ENCODE measurements at places on chromosomes 2 and 18.
A peak's percentile ranks its signal among the peaks of the same experiment; 100 is the strongest.

GRCh38 chr2:173659509-173659908, 304.8 kb downstream of the CDCA7 start:
- DNase-seq, result no peak

DNA sequence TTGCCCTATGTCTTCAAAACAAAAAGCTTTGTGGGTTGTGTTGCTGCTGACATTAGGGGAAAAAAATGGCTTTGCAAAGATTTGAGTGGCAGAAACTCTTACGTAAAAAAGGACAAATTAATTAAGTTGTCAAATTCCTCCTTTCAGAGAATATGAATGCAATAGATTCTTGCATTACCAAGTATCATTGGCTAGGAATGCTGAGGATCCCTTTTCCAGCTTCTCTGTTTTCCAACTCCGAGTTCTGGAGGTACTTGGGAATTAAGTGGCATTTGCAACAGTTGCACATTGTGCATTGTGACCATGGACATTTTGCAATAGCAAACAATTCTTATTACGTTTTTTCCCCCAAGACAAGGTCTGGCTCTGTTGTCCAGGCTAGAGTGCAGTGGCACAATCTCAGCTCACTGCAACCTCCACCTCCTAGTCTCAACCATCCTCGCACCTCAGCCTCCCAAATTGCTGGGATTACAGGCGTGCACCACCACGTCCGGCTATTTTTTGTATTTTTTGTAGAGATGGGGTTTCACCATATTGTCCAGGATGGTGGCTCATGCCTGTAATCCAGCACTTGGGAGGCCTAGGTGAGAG, 29.9 kb upstream of the PPP1CB start:
- no peak for DNase-seq

GRCh38 chr2:223847410-223847809, 10.0 kb upstream of the AP1S3 start:
- DNase-seq, result no peak

DNA sequence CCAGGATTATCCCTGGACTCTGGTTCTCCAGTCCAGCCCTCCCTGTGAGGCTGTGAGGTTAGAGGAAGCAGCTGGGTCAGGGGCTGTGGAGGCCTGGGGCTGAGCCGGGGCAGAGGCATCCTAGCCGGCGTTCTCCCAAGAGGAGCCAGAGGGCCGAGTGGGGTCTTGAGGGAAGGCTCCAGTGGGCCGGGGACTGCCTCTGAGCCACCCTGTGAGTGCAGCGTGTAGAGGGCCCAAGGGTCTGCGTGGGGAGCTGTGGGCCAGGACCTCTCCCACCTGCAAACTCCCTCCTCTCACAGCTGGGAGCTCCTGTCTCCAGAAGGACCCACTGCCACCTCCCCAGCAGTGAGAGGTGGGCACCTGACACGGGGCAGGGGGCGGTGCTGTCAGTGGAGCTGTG, 41.0 kb downstream of the GLI2 start:
- DNase-seq, result no peak

DNA sequence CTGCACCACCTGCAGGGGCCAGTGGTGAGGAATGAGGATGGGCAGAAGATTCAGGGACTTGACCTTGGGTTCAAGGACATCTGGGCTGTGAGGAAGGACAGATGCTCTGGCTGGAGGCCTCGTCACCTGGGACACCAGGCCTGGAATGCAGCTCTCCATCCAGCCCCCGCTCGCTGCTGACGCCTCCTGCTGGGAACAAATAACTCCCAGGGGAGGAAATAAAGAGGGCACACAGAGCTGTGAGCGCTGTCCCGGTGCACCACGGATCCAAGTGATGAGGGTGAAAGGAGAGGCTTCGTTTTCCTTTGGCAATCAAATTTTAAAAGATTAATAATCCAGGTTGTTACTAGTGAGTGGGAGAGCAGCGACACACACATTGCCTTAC, 368.0 kb upstream of the MYT1L start:
- DNase-seq, result no peak

GRCh38 chr2:1567556-1568344, 154.5 kb downstream of the TPO start:
- DNase-seq, result no peak

- DNase-seq, result no peak
Observed at GRCh38 chr2:174553811-174554493, 43.7 kb downstream of the WIPF1 start.

DNA sequence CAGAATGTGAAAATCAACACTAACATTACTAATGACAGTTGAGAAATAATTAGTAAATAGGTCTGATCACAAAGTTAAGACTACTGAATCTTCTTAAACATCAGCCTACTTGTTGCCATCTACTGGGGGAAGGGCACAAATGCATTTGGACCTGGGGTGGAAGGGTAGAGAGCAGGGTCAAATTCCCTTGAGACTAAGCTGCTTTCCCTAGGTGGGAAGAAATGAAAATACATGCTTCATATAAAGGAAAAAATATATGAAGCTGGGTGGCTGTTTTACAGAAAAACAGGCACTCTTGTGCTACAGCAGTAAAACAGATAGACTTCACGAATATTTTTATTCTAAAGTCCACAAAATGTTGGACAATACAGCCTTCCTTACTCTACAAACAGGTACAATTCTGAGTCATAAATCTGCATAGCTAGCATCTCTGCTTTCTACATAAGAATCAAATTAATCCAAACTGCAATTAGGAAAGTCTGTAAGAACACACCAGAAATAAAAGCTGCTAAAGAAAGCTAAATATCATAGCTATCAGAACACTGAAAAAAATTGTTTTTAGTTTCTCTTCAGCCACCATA, 10.9 kb downstream of the TRIP12 start:
- DNase-seq, result no peak

- no peak for DNase-seq
Observed at GRCh38 chr2:225600444-225600843, 200.9 kb downstream of the NYAP2 start.

DNA sequence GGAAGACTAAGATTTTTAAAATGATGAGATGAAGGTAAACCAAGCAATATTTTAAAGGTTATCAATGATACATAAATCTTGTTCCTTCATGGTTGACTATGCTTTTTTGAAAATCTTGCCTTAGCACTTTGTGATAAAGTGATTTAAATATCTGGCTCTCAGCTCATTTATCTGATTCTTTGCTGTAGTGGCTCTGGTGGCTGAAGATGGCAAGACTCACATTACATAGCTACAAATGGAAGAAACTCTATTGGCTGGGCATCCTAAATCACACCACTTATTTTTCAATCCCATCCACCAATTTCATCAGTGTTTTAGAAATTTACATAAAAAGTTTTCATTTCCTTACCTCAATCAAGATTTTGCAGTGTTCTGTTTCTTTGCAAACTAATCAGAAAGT, 16.6 kb upstream of the APCDD1 start:
- peak; percentile 16 for DNase-seq
